ENCODE measurements at places on chromosomes 12 and 14.

GRCh38 chr12:108947097-108947496 lies 67.2 kb downstream of the DAO start:
- DNase-seq, result no peak

- DNase-seq, result no peak
Measured at GRCh38 chr14:106823552-106823951, 1297.2 kb downstream of the TMEM121 start.

- no peak for DNase-seq
Measured at GRCh38 chr12:67662910-67663538, 14.5 kb downstream of the DYRK2 start.

DNA sequence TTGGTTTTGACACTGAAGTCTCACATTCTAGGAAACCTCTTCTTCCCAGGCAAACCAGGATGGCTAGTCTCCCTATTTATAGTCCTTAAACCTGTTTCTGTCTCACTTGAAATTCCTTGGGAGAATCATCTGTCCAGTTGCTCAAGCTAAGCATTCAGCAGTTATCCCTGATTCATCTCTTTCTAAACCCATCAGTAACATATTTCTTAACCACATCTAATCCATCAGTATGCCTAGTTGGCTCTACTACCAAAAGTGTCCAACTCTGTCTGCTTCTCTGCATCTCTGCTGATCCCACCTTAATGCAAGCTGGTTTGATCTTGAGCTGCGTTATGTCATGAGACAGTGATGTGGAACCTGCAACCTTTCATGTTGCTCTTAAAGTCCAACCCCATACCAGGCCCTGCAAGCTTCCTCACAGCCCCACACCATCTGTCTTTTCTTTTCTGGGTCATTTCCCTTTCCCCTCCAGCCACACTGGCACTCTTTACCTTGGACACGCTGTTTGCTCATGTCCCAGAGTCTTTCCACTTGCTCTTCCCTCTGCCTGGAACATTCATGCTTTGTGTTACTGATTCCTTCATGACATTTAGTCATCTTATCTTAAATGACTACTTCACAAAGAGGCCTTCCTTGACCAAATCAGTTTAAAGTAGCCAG lies 380.8 kb upstream of the RGS6 start:
- DNase-seq, result no peak

DNA sequence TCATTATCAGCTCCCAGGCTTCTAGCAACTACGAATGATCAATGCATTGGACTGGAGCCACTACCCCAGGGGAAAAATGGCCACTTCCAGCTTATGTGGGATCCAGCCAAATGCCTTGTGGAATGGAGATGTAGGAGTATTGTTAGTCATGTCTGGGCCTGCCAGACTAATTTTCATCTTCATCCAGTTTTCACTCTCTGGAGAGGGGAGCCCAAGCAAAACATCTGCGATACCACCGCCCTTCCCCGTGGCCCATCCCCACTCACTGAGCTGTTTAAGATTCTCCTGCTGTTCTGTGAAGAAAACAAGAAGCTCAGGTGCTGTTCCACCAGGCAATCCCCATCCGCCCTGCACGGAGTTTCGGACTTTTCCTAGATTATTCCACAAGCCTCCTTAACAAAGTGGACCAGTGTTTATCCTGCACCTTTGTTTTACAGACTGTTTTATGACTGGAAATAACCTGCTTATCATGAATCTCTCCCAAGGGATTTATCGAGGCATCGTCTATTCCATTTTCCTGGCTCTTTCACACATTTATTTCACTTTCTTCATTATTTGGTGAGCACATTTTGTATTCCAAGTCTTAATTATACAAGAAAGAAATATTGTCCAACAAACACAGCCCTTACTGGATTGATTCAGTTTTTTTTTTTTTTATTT lies 35.5 kb upstream of the MAX start:
- DNase-seq, result no peak

- DNase-seq, result no peak
Measured at GRCh38 chr12:9107542-9107873, 8.2 kb downstream of the A2M start.

GRCh38 chr12:92034858-92035401 lies 110.7 kb downstream of the BTG1 start:
- no peak for DNase-seq

GRCh38 chr14:100850841-100851585 lies 25.1 kb downstream of the MEG3 start:
- peak; percentile 75 for DNase-seq

- DNase-seq, result no peak
Measured at GRCh38 chr12:89576572-89577220, 50.8 kb upstream of the POC1B start.

DNA sequence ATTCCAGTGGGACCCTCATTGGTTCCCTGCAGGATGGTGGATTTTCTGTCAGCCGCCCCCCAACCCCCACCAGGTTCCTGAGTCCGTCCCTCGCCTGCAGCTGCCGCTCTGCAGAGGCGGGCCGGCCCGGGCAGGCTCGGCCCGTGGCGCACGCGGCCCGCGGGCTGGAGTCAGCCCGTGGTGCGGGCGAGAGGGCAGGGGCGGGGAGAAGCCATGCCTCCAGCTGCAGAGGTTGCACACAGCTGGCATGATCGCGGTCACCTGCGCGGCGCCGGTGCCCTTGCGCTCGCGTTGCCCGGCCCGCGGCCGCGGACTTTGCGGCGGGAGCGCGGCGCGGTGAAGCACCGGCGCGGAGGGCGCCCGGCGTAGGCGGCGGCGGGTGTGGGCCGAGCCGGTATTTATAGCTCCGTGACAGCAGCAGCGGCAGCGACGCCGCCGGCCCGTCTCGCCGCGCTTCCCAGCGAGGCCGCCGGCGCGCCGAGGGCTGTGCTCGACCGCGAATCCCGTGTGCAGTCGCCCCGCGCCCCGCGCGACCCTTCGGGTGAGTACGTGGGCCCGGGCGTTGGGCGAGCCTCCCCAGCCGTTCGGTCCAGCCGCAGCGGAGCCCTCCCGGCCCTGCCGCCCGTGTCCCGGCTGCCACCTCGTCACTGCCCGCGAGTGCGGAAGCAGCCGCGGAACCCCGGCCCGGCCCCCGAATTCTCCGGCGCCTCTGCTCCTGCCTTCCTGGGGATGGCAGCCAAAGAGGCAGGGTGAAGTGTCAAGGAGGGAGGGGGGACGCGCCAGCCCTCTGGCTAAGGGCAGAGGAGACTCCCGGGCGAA lies at the start of gene TMEM117:
TMEM117 (plus strand) TSS at position 426 of the 819 bp plus-strand sequence.
- DNase-seq, result peak; percentile 41

DNA sequence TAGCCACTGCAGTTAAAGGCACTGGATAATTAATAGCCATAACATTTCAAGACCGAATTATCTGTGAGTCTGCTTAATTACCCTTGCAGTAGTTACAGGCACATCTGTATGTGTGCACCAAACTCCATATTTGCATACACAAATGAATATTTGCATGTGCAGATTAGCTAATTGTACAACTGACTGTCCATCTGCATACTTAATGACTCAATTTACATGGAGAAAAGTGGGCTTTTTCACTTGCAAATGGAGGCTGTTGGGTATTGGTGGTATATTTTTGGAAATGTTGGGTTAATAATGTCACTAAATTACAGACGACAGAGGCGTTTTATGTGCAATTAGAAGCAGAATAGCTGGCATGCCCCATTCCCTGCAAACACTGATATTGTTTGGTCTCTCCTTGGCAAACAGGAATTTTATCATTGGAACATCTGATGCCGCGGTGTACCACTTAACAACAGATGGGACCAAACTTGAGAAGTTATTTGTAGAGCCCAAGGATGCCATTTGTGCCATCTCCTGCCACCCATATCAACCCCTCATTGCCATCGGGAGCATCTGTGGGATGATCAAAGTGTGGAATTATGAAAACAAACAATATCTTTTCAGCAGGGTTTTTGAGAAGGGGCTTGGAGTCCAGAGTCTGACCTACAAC lies 39.6 kb downstream of the CFAP251 start:
- no peak for DNase-seq

GRCh38 chr12:47938093-47938492 lies 25.3 kb upstream of the TMEM106C start:
- DNase-seq, result no peak

DNA sequence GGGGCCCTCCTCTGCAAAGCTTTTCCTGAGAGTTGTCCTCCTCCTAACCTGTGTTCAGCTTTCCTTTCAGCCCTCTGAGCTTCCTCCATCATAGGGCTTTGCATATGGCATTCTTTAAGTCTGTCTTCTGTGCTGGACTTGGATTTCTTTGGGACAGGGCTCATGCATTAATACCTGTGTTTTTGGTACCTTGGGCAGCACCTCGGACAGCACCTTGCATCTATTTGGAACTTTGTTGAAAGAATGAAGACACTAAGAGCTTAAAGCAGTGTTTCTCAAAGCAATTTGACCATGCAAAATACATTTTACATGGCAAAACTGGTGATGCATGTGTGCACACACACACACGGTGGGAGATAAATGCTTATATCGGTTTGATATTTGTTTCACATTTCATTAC lies 115.0 kb upstream of the SRRM4 start:
- DNase-seq, result no peak

DNA sequence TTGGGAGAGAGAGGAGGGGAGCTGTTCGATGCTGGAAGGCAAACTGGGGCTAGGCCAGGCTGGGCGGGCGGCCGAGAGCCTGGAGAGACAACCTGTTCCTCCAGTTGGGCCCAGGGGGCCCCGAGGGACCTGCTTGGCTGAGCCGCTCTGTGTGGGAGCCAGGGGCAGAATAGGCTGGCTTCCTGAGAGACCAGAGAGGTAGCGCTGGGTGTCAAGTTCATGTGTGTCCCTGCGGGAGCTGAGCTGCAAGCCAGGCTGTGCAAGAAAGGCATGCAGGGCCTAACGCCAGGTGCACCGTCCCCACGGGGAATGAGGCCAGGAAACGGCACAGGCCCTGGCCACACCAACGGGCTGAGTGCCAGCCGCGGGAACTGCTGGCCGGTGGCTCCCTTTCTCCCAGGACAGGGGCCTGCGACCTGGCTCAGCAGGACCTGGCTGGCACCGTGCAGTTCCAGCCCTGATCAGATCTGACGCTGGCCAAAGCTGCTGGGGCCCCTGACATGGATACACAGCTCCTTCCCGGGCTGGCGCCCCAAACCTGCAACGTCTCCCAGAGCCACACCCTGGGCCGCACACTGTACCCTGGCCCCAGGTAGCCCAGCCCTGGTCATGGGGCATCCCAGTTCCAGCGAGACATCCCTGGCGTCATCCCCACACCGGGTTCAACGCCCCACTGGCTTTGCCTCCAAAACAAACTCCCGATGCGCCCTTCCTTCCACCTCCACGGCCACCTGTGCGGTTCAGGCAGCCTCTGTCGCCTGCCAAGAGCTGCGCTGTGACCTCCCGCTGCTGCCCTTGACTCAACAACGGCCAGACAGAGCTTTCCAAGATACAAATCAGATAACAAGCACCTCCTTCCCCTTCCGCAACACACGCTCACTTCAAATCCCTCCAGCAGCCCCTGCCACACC lies 65.0 kb downstream of the RFLNA start:
- DNase-seq, result no peak

DNA sequence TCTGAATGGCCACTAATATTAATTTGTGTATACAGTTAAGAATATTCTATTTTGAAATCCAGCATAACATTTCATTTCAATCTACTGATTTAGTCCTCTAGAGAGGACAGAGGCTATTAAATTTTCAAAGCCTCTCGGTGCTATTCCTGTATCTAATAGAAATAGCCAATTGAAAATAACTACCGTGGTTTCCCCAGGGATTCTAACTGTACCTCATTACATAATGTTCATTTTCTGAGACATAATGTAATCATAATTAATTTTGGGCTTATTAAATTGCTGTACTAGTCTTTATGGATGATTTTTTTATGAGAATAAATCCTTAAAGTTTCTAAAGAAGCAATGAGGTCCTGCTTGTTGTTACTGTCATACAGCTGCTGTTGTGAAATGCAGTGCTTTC lies 38.6 kb upstream of the ACSS3 start:
- no peak for DNase-seq

DNA sequence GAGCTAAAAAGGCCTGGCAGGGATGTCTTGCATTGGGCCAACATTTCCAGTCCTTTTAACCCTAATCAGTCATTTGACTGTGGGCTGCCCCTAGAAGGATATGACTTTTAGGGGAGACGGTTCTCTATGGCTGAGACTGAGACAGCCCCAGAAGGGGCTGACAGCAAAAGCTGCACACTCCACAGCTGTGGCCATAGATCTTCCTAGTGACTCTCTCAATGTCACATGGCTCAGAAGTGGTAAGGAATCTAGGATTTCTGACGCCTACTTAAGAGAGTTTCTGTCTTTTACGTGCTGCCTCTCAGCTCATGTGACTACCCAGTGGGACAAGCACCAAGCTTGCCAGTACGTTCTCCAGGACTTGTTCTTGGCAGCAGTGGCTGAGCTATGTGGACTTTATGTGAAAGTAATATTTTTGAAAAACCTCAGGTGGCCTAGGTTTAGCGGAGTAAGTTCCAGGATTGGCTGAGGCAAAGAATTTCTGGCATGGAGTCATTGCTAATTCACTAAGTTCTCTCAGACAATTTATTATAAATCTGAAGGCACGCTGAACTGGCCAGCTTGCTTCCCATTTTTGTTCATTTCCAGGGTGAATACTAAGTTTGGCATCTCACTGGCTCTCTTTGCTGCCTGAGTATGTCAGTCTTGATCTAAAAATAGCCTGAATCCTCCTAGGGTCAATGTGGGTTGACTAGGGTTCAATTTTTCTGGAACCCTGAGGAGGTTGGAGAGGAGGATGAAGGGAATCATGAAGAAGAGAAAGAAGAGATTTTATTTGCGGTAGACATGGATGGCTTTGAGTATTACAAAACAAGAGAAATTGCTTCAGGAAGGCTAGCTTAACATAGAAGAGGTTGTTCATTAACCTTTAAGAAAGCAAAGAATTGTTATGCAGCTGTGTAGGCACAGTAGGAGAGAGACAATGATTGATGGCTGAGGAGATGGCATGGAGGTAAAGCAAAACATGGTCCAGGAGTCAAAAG lies 271.8 kb downstream of the AEBP2 start:
- no peak for DNase-seq

DNA sequence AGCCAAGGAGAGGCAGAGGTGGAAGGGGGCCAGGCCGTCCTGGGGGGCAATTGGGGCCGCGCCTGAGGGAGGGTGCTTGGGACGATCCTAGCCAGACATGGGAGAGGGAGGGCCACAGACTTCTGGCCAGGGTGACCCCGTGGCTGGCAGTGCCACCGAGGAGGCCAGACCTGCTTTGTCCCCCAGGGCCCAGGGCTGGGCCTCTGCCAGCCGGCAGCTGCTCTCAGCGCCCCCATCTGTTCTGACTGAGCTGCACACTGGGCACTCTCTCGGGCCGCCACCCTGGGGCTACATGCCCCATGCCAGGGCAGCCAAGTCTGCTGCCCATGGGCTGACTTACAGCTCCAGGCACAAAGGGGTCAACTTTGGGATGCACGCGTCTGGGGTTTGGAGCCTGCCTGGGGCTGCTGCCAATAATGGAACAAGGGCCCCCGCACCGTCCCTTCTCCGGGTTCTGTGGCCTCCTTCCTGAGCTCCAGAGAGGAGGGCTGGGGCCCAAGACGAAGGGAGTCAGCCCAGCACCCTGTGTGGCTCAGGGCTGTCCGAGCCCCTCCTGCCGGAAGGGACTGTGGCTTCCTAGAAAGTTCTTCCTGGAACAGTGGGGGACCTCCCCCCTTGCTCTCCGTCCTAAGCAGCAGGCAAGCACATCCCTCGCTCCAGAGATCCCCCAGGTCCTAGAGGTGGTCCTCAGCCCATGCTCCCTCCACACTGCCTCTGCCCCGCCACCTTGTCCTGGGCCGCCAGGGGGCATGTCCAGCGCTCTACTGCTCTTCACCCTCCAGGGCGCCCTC lies 1.1 kb downstream of the ADSS1 start:
- DNase-seq, result no peak

- no peak for DNase-seq
Measured at GRCh38 chr12:54829511-54829910, 24.8 kb upstream of the MUCL1 start.

- no peak for DNase-seq
Measured at GRCh38 chr12:68743356-68743755, 2.6 kb upstream of the SLC35E3 start.
